ENCODE measurements at places on chromosomes 7 and 10.

DNA sequence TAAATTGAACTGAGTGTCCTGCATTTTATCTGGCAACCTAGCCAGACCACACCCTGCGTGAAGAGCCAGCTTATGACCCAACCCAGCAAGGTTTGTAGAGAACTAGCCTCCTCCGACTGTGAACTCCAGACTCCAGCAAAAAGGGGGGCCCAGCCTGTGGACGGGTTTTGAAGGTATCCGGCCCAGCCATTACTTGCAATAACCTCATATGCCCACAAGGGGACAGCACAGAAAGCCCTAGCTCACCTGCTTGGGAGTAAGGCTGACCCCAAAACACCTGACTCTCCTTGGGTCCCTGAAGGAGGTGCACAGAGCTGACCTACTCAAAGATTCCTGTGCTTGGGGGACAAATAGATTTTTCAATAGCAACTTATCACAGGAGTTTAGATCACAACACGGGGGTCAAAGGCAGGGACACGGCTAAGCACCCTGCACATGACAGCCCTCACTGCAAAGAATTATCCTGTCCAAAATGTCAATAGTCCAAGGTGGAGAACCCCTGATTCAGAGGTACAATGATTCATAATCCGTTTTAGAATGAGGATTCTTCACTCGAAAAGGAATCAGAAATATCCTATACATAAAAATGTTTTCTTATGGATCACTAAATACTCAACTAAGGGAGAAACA is 4.6 kb downstream of the TRPV6 start:
- peak; percentile 68 for DNase-seq

DNA sequence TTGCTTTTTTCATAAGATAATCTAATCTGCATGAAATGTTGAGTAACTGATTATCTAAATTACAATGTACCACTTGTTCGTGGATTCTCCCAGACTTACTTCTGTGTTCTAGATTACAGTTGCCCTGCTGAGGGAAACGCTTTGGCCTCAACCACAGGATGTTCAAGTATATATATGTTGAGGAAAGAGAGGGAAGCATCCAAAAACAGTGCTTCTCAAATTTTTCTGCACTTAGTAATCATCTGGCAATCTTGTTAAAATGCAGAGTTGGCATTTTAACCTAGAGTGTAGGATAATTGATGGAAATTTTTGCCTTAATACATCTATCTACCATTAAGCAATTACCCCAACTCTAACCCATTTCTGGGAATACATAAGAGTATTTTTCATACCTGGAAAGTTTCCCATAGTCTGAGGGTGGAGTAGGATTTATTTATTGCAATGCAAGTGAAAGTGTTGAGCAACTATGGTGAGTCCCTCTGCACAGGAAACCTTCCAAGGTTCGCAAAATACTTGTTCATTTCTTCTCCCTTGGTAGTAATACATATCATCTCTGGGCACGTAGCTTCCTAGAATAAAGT is 59.6 kb upstream of the C1GALT1 start:
- no peak for DNase-seq

- no peak for DNase-seq
Observed at GRCh38 chr7:81410471-81411117, 359.3 kb downstream of the HGF start.

DNA sequence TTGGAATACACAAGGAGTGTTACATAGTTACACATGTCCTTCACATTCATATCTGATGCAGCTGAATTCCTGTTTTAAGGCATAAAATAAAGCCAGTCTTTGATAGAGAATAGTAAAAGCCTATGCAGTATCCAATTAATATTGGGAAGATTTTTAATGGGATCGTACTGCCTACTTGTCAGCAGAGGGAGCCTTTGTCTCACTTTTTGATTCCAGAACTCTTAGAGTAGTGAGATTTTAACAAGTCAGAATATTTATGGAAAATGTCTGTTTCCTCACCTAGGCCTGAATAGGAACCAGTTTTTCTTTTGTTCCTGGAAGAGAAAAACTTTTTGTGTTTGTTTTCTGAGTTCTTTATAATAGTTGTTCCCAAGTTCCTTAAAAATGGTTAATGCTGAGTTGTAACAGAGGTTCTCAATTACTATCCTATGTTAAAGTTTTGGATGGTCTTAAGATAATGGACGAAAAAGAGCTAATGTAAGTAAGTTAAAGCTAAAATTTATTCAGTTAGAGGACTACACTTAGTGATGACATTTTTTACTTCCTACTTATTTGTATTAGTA is 114.0 kb downstream of the BBS9 start:
- DNase-seq = peak; percentile 36

DNA sequence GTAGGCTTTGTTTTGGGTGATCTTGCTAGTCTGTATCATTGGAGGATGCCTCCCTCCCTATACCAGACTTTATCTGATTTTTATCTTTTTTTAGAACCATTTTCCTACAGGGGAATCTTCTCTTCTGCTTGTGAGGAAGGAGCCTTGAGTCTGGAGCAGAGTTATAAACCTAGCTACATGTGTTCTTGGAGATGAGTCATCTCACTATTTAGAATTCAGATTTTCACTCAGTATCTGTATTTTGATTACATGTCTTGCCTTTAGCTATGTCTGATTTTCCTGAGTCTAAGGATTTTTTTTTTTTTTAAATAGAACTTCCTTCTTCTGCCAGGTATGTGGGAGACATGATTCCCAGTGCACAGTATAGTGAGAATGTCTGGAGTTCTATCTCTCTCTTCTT is 211.6 kb upstream of the MBL2 start:
- no peak for DNase-seq
